ENCODE measurements at places on chromosomes 4 and X.

DNA sequence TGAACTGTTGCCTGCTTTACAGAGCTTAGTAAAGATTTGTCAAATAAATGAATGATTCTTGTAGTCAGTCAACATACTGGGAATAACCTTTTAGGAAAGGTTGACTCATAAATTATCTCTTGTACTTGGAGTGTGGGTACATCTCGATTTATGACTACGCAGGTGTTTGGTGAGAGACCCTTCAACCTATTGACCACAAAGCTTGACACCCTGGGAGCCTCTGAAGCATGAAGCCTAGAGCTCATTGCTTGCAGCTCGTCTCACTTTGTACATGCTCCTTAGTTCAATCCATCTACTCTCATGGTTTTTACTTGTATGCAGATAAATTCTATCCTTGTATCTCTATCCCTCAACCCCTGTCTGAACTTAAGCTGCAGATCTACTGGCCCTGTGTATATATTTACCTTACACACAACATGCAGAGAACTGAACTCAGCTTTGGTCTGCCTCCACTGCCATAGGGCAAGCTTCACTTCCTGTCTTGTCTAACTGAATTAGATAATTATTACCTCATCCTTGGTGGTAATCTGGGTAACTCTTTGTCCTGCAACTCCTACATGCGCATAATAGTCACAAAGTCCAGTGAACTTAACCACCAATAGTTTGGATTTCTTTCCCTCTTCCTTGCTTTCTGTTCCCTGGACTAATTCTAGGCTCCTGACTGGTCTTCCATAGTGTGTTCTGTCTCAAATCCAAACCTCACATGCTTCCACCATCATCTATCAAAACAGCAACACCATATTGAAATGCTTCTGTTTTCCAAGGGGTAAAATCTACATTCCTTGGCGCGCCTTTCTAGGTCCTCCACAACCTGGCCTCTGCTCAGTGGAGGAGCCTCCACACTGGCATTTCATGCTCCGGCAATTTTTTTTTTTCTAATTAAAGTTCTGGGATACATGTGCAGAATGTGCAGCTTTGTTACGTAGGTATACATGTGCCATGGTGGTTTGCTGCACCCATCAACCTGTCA lies 32.2 kb upstream of the FAT1 start:
- no peak for DNase-seq

GRCh38 chr4:119688446-119688845 lies 59.8 kb upstream of the PDE5A start:
- no peak for DNase-seq

DNA sequence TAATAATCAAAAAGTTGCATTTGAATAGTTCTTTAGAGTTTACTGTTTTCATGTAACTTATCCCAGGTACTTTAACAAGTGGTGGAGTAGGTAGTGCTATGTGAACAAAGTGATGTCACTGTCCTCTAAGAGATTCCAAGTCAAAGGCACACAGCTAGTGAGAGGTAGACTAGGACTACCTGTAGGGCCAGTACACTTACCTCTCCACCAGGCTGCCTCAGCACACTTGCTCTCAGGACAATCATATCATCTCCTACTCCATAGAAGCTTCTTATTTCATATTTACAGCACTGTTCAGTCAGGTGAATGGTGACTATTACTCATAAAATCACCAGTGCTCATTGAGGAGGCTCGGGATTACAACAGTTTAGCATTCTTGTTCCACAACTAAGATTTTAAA lies 173.0 kb upstream of the EMCN start:
- DNase-seq = no peak

- DNase-seq = no peak
These were observed 5.9 kb upstream of the GPKOW start for GRCh38 chrX:49129427-49129826.

DNA sequence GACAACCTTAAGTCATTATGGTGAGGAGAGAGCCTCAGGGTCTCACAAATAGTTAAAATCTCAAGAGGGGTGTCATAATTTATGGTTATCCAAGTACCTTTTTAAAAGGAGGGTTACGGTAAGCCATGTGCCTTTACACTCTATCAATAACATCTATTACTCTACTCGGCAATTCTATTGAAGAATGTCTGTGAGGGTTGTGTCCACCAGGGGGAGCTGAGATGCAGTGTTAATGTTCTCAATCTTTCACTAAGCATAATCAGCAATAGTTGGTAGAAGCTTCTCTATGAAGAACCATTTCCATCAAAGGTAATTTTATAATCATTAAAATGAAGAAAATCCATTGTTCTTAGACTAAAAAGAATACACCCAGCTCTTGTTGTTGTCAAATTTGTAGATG lies 457.4 kb downstream of the CENPC start:
- DNase-seq = no peak

- DNase-seq = no peak
These were observed 829.3 kb upstream of the LCORL start for GRCh38 chr4:18850867-18851266.

- no peak for DNase-seq
These were observed 29.4 kb upstream of the SLAIN2 start for GRCh38 chr4:48311896-48312295.

- DNase-seq = no peak
These were observed 17.5 kb downstream of the PALLD start for GRCh38 chr4:168514249-168514852.

DNA sequence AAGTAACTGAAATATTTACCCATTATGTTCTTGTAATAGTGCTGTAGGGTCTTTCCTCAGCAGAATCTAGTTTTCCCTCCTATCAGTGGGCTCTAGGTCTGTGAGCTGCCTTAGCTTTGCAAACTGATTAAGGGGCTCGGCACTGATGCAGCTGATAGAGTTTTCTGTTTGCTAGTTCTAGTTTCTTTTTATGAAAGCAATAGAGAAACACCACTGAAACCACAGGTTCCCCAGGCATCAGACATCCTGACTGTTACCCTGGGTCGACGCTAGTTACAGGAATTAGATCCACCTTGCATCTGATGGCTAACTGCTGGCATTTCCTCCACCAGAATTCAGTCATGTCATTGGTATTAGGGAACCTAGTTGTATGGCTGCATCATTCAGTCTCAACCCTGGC lies 225.0 kb upstream of the VCX start:
- no peak for DNase-seq

GRCh38 chr4:7857238-7857701 lies 82.4 kb downstream of the AFAP1 start:
- no peak for DNase-seq

GRCh38 chrX:69133921-69134542 lies 31.2 kb downstream of the PJA1 start:
- no peak for DNase-seq

DNA sequence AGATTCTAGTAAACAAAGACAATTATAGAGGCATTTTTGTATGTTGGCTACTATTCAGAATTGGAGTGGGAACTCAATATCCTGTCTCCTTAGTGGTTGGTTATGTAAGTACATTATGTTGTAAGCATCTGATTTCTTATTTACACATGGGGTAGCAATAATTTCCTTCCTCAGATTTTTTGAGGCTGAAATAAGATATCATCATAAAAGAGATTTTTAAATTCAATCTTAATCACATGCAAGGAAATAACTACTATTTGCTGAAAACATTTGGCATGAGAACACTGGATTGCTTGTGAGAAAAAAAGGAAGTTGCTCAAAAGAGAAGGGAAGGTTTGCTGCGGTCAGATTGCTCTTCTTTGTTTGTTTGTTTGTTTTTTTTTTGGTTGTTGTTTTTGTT lies 437.7 kb upstream of the HS3ST1 start:
- no peak for DNase-seq

DNA sequence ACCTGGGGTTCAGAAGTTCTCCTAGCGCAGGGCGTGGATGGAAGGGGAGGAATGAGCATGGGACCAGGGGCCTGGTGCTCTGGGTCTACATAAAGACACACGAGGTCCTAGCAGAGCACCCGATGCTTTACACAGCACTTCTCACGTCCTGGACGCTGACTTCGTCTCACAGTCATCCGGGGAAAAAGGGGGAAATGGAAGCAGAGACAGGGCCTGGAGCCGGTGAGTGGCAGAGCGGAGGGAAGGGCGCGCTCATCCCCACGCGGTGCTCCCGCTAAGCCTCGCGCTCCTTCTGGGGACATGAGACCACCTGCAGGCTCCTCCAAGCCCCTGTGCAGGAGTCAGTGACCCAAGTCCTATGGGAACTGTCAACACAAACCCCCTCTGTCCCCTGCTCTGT lies 157.7 kb downstream of the AFAP1 start:
- no peak for DNase-seq

DNA sequence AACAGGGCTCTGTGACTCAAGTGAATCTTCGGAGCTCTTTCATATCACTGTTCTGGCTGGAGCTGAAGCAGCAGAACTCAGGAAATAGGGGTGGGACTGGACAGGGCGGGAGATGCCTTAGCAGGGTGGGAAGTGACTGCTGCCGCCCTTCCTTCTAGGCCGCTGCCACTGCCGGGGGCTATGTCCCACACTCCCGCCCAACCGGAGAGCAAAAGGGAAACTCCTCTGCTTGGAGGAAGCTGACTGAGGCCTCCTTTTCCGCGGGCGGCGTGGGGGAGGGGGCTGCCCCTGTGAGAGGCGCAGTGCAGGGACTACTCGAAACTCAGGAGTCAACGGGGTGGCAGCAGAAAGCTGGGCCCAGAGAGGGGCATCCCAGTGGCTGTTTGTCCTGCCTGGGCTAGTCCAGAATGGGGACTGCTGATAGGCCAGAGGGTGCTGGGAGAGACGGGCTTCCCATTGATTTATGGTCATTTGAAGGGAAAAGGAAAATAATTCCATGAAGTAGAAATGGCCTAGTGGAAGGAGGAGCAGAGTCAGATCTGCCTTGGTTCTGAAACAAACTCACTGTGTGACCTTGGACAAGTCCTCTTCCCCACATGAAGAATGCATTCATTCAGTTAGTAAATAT lies 36.9 kb downstream of the STARD8 start:
- DNase-seq = no peak

- no peak for DNase-seq
These were observed 20.0 kb upstream of the FTHL17 start for GRCh38 chrX:31091819-31092218.

DNA sequence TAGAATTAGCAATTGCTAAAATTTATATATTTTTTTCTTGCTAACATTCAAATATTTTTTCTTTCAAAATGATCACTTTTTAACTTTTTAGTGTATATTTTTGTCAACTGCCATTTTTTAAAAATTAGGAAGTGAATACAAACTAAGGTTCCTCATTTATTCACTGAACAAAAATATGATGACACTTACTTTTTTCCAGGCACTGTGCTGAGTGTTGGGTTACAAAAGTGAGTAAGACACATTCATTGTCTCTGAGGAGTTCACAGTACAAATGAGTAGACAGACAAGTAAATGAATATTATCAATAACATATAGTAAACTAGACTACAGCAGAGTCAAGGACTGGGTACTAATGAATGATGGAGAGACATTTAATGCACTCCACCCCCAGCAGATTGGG lies 543.5 kb downstream of the PDHA2 start:
- DNase-seq = no peak

- DNase-seq = no peak
These were observed 13.5 kb upstream of the PLS3 start for GRCh38 chrX:115547448-115547847.

- DNase-seq = no peak
These were observed 49.4 kb upstream of the PRR32 start for GRCh38 chrX:126770179-126770578.

- no peak for DNase-seq
These were observed 57.9 kb upstream of the PAGE1 start for GRCh38 chrX:49753691-49754090.

GRCh38 chr4:184373886-184374405 lies 100.4 kb downstream of the IRF2 start:
- no peak for DNase-seq
